ENCODE measurements at places on chromosomes 13 and 19.

GRCh38 chr13:99572131-99572530, 70.9 kb downstream of the TM9SF2 start:
- DNase-seq: no peak

DNA sequence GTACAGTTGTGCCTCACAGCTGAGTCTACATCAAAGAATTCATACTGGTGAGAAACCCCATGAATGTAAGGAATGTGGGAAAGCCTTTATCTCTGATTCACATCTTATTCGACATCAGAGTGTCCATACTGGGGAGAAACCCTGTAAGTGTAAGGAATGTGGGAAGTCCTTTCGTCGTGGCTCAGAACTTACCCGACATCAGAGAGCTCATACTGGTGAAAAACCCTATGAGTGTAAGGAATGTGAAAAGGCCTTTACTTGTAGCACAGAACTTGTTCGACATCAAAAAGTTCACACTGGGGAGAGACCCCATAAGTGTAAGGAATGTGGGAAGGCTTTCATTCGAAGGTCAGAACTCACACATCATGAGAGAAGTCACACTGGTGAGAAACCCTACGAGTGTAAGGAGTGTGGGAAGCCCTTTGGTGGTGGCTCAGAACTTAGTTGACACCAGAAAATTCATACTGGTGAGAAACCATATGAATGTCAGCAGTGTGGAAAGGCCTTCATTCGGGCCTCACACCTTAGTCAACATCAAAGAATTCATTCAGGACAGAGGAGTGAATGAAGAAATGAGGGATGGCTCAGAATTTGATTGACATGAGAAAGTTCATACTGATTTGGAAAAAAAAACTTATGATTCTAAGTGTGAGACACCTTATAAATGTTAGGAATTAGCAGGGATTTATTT, 80.9 kb upstream of the ZNF420 start:
- DNase-seq: no peak

GRCh38 chr13:41762796-41763195, 198.1 kb downstream of the VWA8 start:
- DNase-seq: no peak

- DNase-seq: peak; percentile 95
Measured at GRCh38 chr13:97339019-97339987, 94.7 kb upstream of the RAP2A start.

GRCh38 chr19:56111601-56112312, 9.3 kb downstream of the ZNF787 start:
- no peak for DNase-seq

- no peak for DNase-seq
Measured at GRCh38 chr13:94061301-94061700, 418.2 kb downstream of the DCT start.

DNA sequence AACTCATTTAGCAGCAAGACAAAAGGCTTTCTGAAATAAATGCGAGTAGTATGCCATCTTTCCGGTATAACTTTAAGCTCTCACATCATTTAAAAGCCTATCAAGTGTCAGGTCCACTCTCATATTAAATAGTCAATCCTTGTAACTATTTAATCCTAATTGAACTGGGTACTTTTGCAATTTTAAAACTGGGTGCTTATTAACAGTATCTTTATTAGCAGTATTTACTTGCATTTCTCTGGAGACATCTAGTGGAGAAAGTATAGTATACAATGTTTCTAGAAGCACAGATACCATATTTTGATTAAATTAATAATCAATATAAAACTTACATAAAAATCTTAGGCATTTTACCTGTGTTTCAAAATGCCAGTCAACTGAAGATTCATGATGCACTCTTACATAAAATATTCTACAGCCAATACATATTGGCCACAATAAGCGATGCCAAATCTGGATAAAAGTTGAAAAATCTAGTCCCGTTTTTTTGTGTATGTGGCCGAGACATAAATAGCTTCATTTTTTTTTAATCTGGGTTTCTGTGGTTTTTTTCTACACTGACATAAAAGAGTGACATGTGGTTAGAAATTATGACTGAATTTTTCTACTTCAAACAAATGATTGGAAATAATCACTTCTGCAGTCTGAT, 4.3 kb upstream of the POSTN start:
- no peak for DNase-seq

DNA sequence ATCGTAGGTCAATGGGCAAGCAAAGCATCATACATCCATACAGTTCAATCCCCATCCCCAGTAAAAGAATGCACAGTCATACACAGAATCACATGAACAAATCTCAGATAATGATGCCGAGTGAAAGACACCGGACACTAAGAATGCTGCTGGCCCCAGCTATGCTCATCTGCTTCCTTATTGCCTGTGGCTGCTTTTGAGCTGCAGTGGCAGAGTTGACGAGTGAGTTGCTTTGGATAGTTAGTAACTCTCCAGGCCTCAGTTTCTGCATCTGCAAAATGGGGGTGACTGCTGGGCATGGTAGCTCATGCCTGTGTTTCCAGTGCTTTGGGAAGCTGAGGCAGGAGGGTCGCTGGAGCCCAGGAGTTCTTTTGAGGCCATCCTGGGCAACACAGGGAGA, 12.9 kb upstream of the NFIC start:
- no peak for DNase-seq

GRCh38 chr13:21426238-21426637, 32.9 kb downstream of the ZDHHC20 start:
- no peak for DNase-seq

DNA sequence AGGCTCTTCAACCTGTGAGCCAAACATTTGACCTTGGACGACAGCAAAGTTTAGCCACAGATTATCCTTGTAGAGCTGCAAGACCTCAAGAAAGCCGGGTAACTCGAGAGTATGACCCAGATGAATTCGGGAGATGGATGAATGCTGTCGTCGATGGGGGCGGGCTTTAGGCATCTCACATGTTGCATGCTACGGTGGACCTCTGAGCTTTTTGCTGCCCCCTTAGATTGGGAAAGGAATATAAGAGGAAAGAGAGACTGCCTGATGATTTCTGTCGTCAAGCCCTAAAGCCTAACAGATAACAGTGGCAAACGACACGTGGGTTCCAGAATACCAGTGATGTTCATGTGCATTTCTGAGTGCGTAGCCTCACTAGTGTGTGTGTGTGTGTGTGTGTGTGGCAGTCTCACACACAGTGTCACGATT, 730 bp upstream of the ABCC4 start:
- no peak for DNase-seq

DNA sequence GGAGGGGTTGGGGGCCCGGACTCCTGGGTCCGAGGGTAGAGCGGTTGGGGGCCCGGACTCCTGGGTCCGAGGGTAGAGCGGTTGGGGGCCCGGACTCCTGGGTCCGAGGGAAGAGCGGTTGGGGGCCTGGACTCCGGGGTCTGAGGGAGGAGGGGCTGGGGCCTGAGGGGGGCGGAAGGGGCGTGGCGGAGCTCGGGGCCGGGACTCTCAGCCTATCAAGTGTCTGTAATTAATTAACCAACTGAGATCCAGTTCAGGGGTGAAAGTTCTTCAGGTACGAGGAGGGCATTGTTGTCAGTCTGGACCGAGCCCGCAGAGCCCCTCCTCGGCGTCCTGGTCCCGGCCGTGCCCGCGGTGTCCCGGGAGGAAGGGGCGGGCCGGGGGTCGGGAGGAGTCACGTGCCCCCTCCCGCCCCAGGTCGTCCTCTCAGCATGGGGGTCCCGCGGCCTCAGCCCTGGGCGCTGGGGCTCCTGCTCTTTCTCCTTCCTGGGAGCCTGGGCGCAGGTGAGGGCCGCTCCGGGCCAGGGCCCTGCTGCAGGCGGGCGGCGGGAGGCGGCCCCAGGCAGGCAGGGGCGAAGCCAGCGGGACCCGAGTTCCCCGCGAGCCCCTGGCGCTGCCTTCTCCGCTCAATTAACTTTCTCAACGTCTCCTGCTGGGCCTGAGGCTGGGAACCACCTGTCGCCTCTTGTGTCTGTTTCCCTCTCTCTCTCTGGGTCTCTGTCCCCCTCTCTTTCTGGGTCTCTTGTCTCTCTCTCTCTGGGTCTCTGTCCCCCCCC, 697 bp downstream of the FCGRT start:
- peak; percentile 74 for DNase-seq

DNA sequence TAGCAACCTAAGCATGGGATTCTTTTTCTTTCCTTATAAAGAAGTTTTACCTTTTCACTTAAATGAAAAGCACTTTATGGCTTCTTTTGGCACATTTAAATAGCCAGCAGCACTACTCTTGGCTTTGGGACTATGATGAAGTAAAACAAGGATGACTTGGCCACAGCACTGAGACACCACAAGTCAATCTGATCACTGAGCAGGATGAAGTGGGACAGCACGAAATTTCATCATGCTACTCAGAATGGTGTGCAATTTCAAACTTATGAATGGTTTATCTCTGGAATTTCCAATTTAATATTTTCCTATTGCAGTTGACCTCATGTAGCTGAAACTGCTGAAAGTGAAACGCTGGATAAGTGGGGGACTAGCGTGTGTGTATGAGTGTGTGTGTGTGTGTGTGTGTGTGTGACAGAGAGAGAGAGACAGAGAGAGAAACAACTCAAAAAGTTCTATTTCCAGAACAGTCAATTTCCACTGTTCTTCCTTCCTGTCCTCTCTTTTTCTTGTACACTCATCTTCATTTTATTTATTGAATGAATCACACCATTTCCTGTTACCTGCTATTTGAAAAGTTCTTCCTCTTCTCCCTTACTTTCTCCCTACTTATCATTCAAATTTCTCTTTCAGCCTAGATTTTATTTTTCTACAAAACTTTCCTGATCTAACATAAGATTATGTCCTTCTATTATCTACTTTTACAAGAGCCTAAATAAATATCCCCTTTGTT, 414.2 kb upstream of the MIR17HG start:
- DNase-seq: no peak

- DNase-seq: peak; percentile 70
Measured at GRCh38 chr13:71242201-71242600, 624.8 kb downstream of the DACH1 start.

Data from right lung (tissue), 10 donors.